Epithelial cell of prostate (primary cell): ENCODE measurements at places on chromosomes 12 and 14.

GRCh38 chr12:1573960-1574864 is 20.2 kb downstream of the FBXL14 start:
- DNase-seq = no peak

GRCh38 chr14:73896521-73896920 is 9.9 kb downstream of the ZNF410 start:
- DNase-seq = no peak

DNA sequence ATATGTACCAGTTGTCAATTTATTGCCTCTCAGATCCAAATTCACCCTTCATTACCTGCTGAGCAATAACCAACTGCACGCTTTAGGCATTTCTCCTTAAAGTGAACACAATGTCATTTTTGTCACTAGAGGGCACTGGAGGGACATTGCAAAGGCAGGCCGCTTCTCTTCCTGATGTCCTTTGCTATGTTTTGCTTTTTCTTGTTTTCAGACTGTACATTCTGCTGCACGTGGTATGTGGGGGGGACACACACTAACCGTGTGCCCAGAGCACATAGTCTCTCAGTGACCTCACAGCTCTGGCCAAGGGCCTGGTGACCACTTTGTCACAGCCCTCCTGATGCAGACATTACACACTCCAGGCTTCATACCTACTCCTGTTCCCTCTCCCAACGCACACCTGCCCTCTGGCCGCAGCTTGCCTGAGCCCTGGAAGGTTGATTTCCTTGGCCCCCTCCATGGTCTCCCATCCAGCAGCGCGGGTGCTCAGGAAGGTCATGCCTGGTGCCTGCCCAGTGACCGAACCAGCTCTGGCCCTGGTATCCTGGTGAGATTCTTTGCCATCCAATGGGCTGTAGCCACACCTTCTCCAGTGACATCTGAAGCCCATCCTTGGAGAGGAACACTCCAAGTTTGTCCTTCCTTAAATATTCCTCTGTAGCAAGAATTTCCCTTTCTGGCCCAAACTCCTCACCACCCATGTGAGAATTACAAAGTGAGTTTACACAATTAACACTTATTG is 39.9 kb downstream of the MYO1H start:
- no peak for DNase-seq

- no peak for DNase-seq
These were observed 7.2 kb downstream of the ANKS1B start for GRCh38 chr12:99977550-99977949.

GRCh38 chr12:112374166-112374740 is 8.0 kb downstream of the HECTD4 start:
- no peak for DNase-seq

- DNase-seq = no peak
These were observed 745 bp downstream of the CAND1 start for GRCh38 chr12:67269633-67270573.

- DNase-seq = no peak
These were observed 25.4 kb downstream of the SVOP start for GRCh38 chr12:108995370-108995992.

DNA sequence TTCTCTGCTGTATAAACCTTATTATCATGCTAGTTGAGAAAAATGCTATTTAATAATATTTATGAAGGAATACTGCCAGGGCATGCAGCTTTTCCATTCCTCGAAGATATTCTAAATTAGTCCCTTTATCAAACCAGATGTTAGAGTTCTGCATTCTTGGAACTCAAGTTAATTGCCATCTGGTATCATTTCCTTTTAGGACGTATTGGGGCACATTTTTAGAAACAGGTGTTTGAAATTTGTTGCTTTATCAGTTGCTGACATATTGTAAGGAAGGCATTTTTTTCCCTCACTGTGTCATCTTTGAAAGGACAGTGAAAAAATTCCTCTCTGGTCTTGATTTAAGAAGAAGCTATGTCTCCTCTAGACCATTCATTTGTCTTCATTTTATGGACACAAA is 471.2 kb upstream of the PRICKLE1 start:
- DNase-seq = no peak

GRCh38 chr12:25637752-25638151 is 84.7 kb upstream of the LMNTD1 start:
- DNase-seq = no peak

DNA sequence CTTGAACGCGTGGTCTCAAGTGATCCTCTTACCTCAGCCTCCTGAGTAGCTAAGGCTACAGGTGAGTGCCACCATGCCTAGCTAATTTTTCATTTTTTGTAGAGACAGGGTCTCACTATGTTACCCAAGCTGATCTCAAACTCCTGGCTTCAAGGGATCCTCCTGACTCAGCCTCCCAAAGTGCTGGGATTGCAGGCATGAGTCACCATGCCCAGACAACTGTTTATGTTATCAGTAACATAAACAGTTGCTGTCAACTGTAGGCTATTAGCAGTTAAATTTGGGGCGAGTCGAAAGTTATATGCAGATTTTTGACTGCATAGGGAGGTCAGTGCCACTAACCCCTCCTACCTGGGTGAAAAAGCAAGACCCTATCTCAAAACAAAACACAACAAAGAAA is 26.2 kb upstream of the LRRK2 start:
- no peak for DNase-seq

DNA sequence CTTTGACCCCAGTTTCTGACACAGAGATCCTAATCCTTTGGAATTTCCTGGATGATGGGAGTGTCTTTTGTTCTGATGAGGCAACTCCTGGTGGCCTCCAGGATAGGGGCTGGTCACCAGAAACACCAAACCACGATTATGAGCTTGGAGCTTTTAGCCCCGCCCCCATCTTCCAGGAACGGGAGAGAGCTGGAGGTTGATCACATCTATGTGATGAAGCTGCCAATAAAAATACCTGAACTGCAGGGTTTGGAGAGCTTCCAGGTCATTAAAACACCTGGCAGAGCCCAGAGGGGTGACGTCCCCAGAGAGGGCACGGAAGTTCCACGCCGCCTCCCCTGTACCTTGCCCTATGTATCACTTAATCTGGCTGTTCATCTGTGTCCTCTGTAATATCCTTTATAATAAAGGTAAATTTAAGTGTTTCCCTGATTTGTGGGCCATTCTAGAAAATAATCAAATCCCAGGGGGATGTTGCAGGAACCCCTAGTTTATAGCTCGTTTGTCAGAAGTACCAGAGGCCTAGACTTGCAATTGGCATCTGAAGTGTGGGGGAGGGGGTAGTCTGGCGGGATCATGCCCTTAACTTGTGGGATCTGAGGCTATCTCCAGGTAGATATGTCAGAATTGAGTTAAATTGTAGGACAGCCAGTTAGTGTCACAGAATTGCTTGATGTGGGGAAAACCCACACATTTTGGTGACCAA is 21.2 kb downstream of the APPL2 start:
- peak; percentile 44 for DNase-seq

- no peak for DNase-seq
These were observed 89.6 kb downstream of the SCARB1 start for GRCh38 chr12:124774054-124774461.

DNA sequence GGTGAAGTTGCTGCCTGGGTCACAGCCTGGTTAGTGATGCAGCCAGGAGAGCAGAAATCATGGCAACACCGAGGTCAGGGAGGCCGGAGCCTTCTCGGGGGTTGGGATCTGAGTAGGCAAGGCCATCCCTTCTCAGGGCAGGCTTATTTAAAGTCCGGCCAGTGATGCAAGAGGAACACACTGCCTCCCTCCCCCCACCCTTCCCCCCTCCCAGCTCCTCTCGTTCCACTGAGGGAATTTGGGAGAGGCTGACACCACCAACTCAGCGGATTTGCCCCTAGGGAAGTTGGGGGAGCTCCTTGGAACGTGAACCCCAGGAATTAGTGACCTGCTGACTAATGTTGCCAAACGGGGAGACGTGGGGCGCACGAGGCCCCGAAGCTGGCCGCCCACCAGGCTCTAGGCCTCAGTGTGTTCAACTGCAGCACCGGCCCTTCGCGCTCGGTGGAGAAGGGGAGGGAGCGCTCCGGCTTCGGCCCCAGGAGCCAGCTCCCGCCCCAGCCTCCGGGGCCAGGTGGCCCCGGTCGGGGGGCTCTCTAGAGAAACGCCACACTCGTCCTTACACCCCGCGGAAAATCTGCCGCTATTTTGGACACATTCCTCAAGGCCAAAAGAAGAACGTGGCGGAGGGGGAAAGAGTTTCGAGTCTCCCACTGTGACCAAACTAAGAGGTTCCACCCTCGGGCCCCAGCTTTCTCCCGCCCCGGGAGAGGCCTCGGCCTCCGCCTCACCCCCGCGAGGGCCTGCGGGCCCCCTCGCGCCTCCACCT is 1.6 kb downstream of the CTDSP2 start:
- no peak for DNase-seq

GRCh38 chr14:105473033-105473676 is 1.5 kb upstream of the CRIP2 start:
- DNase-seq = no peak

- DNase-seq = no peak
These were observed 1.1 kb downstream of the GPHN start for GRCh38 chr14:66508846-66509621.

DNA sequence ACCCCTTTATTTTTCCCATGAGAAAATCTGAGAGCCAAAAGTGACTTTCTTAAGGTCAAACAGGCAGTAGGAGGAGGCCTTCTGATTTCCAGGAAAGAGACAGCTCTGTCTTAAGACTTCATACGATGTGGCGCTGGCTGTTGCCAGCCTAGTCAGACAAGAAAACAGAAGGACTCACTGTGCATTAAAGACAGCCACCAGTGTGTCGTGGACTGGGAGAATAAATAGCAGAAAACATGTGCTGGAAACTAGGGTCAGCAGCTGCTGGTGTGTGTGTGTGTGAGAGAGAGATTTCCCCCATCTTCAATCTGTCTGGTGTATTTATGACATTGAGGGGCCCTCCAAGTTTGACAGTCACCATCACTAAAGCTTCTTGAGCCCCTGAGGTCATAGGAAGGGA is 708.6 kb upstream of the TMEM132C start:
- no peak for DNase-seq
